ENCODE measurements at places on chromosomes 6 and 20.
A peak's percentile ranks its signal among the peaks of the same experiment; 100 is the strongest.

- DNase-seq: no peak
Measured at GRCh38 chr20:62751551-62752150, 43.0 kb downstream of the NTSR1 start.

DNA sequence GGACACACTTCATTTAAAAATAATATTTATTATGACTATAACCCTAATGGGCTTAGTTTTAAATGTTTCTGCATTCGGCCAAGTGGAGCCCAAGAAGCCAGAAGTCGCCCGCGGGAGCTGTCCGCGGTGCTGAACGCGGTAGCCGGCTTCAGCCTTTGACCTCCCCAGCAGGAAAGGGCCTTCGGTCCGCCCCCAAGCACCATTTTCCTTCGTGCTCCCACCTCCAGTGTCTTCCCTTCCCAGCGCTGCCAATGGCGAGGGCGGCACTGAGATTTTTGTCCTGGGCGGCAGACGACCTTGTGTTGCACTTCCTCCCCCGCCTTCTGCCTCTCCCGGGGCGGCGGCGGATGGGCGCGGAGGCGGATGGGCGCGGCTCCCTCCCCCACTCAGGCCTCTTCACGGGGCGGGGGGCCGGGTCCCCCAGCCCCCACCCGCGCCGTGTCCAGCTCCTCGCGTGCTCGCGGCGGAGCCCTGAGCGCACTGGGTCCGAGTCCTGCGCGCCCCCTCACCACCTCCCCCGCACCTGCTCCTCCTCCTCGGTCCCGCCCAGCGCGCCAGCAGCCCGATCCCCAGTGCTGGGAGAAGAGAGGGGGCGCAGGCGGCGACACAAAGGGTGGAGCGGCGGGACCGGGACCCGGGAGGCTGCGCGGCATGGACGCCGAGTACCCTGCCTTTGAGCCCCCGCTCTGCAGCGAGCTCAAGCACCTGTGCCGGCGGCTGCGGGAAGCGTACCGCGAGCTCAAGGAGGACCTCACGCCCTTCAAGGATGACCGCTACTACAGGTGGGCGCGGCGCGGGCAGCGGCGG lies 23.6 kb upstream of the TMEM181 start:
- DNase-seq: peak; percentile 32

GRCh38 chr20:9985773-9986172 lies 49.0 kb upstream of the ANKEF1 start:
- DNase-seq: no peak

DNA sequence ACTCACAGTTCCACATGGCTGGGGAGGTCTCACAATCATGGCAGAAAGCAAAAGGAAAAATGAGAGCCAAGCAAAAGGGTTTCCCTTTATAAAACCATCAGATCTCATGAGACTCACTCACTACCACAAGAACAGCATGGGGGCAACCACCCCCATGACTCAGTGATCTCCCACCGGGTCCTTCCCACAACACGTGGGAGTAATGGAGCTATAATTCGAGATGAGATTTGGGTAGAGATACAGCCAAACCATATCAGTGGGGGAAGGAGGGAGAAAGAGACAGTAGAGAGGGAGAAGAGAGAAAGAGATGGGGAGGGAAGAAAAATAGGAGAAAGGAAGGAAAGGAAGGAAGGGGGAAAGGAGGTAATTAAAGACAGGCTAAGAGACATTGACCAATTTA lies 30.1 kb downstream of the GMDS start:
- DNase-seq: no peak

- no peak for DNase-seq
Measured at GRCh38 chr20:43722153-43722505, 4.7 kb downstream of the GTSF1L start.

DNA sequence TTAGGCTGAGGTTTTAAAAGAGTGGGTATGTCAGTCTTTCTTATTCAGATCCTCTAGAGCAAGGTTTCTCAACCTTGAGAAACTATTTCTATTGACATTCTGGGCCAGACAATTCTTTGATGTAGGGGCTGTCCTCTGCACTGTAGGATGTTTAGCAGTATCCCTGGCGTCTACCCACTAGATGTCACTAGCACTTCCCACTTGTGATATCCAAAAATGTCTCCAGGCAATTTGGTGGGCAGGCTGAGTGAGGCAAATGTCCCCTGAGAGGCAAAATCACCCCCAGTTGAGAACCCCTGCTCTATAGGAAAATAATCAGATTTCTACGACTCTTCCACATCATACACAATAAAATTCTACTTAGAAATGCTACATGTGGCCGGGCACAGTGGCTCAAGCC lies 7.7 kb upstream of the ZKSCAN8 start:
- DNase-seq: peak; percentile 55

GRCh38 chr6:14463110-14463509 lies 345.5 kb downstream of the CD83 start:
- no peak for DNase-seq

DNA sequence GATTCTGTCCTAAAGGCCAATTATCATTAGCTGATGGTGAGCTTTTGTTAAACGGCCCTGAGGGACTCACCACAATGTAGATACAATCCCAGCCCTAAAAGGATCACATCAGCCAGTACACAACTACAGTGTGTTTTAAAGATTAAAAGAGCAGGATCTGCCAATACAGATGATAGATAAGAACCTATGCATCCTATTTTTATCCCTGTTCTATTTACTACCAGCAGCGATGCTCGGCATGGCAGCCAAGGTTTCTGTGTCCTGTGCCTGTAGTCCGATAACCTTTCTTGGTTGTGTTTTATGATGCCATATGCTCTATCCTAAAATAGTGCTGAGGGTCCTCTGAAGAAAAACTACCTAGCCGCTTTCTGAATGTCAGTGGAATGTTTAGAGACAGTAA lies 289.4 kb downstream of the PHACTR1 start:
- DNase-seq: no peak

DNA sequence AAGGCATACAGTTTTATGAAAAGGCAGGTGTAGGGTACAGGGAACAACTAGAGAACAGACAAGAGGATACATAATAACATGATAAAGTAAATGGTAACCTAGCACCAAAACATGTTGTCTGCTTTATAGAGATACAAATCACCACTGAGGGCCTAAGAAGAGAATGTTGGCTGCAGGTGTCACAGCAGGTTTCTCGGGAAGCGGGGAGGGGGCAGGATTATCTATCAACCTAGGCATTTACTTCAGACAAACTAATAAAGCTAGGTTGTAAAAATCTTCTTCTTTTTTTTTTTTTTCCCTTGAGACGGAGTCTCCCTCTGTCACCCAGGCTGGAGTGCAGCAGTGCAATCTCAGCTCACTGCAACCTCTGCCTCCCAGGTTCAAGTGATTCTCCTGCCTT lies 22.7 kb downstream of the PIM1 start:
- DNase-seq: no peak

DNA sequence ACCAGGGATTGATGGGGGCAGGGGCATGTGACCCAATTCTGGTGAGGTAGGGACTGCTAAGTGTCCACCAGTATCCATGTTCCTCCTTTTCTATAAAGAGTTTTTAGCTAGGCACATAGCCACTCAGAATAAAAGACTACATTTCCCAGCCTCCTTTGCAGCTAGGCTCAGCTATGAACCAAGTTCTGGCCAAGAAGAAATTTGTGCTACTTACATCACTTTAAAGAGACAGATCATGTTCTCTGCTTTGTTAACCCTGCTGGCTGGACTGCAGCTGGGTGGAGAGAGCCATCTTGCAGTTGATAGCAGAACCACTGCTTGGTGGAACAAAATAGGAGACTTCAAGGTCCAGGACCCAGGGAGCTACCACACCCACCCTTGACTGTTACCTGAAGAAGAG lies 5.3 kb upstream of the CCM2L start:
- peak; percentile 31 for DNase-seq

DNA sequence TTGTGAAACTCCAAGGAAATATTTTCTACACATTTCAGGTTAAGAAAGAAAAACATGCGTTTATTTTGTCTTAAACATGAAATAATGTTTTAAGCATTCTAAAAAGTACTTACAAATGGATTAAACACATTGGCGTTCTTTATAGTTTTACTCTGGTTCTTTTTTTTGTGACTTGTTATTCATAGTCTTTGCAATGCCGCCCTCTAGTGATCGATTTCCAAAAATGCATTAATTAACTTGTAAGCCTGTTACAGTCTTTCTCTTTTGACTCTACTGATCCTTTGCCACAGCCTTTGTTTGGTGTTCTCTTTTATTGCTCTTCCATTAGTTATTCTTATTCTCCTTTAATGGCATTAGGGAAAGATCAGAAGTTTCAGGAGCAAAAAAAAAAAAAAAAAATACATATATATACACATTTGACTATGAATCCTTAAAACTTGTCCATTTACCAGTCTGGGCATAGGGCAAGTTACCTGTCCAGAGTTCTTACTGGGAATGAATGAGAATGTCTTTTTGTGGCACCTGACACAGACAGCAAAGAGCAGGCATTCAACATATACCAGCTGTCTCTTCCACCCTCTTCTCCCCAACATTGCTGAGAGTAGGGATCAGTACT lies 59.9 kb downstream of the MACROD2 start:
- peak; percentile 27 for DNase-seq

GRCh38 chr20:63641792-63642523 lies 11.3 kb downstream of the STMN3 start:
- DNase-seq: peak; percentile 52

DNA sequence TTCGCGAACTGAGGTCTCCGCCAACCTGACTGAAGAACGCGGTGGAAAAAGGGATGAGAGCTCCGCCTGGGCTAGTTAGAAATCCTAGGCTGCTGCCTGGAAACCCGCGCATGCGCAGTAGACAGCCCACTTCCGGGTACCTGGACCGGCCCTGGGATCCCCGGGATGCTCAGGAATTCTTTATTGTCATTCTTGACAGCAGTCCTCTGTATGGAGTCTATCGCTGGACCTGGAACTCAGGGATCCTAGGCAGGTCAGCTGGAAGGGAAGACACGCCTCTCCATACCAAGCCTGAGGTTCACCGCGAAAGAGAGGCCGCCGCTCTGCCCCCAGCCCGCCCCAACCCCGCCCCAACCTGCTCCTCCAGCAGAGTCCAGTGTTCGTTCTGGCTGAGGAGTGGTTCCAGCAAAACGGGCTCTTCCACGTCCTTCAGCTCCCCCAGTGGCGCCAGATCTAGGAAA lies 1379.2 kb upstream of the DEFB115 start:
- DNase-seq: no peak

DNA sequence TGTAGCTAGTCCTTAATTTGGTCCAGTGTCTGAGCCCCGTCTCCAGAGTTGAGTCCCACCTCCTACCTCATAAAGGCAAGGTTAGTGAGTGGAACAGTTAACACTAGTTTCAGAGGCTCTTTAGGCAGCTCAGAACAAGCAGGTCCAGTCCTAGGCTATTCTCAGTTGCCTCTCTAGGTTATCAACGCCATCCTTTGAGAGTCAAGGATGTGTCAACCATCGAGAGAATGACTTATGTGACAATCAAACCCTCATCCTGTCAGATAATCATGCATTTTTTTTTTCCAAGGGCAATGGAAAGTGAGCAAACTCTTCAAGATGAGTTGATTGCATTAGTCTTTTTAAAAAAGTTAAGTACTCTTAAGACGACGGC lies 64.0 kb upstream of the TXNDC5 start:
- DNase-seq: no peak

DNA sequence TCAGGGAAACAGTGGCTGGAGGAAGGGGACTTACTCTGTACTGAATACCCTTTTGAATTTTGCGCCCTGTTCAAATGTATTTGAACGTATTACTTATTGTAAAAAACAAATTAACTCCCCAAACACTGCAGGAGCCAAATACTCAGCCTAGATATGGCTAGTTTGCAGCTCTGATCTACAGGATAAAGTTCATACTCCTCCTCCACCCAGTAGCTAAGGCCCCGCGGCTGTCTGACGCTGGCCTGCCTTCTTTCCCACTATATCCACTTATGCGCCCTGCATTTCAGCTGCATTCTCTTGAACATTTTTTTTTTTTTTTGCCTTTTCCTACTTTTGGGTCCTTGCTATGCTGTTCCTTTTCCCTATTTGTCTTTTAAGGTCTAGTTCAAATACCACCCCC lies 6.5 kb downstream of the GSS start:
- no peak for DNase-seq

- DNase-seq: peak; percentile 1
Measured at GRCh38 chr6:54958446-54958845, 111.9 kb downstream of the FAM83B start.

DNA sequence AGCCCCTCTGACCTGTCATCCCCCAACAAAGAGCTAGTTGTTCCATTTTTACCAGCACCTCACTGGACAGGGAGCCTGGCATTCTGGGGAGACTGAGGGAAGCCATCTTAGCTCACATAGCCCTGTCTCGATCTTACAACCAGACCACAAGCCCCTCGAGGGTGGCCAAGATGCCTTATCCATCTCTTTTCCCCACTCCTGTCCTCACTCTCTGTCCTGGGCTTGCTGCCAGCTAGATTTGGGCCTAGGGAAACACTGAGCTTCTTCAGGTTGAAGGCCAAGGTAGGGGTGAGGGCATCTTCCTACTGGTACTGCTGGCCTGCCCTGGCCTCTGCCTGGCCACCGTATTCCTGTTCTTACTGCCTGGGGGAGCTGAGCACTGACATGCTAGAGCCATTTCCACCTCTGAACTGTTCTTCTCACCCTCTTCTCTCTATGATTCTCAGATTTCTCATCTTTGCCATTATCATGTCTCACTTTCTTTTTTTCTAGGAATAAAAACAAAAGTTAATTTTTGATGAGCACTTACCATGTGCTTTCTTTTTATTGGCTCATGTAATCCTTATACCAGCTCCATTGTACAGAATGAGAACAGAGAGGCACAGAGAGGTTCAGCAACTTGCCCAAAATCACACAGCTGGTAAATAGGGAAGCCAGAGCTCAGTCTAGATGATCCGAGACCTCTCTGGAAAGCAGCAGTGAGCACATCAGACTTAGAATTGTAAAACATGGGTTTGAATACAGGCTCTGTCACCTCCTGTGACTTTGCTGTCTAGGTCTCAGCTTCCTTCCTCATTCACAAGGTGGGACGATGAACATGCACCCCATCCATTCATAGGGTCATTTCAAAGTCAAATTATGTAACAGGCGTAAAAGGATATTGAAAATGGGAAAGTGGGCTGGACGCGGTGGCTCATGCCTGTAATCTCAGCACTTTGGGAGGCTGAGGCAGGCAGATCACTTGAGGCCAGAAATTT lies 28.7 kb downstream of the FGD2 start:
- no peak for DNase-seq

- no peak for DNase-seq
Measured at GRCh38 chr6:108211671-108212070, 45.8 kb downstream of the NR2E1 start.

GRCh38 chr6:142174703-142175102 lies 27.6 kb downstream of the VTA1 start:
- DNase-seq: no peak

- DNase-seq: no peak
Measured at GRCh38 chr6:621931-622330, 35.0 kb downstream of the HUS1B start.

- no peak for DNase-seq
Measured at GRCh38 chr6:139648430-139649000, 274.1 kb upstream of the CITED2 start.

DNA sequence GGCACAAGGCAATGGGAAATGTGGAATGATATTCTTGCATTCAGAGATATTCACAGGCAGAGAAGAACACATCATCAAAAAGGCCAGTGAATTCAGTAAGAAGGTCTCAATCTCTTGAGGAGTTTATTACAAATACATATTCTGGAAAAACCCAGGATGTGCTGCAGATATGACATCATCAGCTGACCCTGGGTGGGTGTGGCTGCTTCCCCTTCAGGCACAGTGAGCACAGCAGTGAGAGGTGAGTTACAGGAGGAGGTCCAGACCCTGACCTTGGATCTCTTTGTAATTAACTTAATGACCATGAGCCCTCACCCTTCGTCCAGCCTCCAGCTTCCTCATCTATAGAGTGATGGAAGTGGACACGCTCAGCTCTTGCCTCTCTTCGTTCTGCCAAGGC lies 147.5 kb upstream of the SYNDIG1 start:
- no peak for DNase-seq

GRCh38 chr20:56750430-56750829 lies 121.3 kb downstream of the TFAP2C start:
- no peak for DNase-seq

GRCh38 chr6:162940426-162940825 lies 212.7 kb downstream of the PACRG start:
- DNase-seq: no peak

Measured in HCEC 1CT (cell line).